Osteocyte (in vitro differentiated cells): ENCODE measurements at places on chromosomes 12 and 14. TPM values are rescaled to one million over a fixed set of nuclear protein-coding genes. Genes with fewer than 3 reads are reported as not detected.

The FMNL3 gene
- total RNA-seq, result 37.4 and 37.7 TPM in 2 replicates

The KCNA1 gene
- total RNA-seq, result 0.31 and 0.40 TPM in 2 replicates

The NR4A1 gene
- 6.7 and 13.0 TPM in 2 replicates for total RNA-seq

The CLEC2B gene
- not detected in 2 replicates for total RNA-seq

The SIRT4 gene
- 0.94 and 0.97 TPM in 2 replicates for total RNA-seq

The STAC3 gene
- total RNA-seq, result 1.8 and 2.4 TPM in 2 replicates

The NTS gene
- not detected in 2 replicates for total RNA-seq

The PRPH gene
- not detected in 2 replicates for total RNA-seq

The SMIM41 gene
- total RNA-seq, result not detected in 2 replicates

The LRP1-AS gene
- total RNA-seq, result not detected in 2 replicates

The LTB4R2 gene
- total RNA-seq, result 12.5 and 14.9 TPM in 2 replicates

The SERPINA6 gene
- not detected in 2 replicates for total RNA-seq

The DYRK4 gene
- 34.4 and 35.0 TPM in 2 replicates for total RNA-seq

The RECQL gene
- total RNA-seq, result 40.7 and 43.4 TPM in 2 replicates

The CLEC2D gene
- 7.4 and 10.0 TPM in 2 replicates for total RNA-seq

The SLC5A8 gene
- not detected in 2 replicates for total RNA-seq

The TMEM179 gene
- total RNA-seq, result not detected in 2 replicates

The MYH6 gene
- not detected in 2 replicates for total RNA-seq

The PTPRQ gene
- total RNA-seq, result 0.13 and 0.35 TPM in 2 replicates

The B4GALNT3 gene
- total RNA-seq, result 0.21 and 0.27 TPM in 2 replicates

The CISTR gene
- not detected in 2 replicates for total RNA-seq

The NR1H4 gene
- total RNA-seq, result not detected in 2 replicates

The KRT73 gene
- total RNA-seq, result not detected in 2 replicates

The RIMBP2 gene
- total RNA-seq, result 0.13 TPM in 1 of 2 replicates, not detected in the other

The ARPC3 gene
- 194 and 221 TPM in 2 replicates for total RNA-seq

The NABP2 gene
- 42.1 and 45.3 TPM in 2 replicates for total RNA-seq

The WSCD2 gene
- 0.86 and 0.89 TPM in 2 replicates for total RNA-seq

The ALDH1L2 gene
- 85.5 and 90.5 TPM in 2 replicates for total RNA-seq

The ASB2 gene
- total RNA-seq, result 0.34 and 0.38 TPM in 2 replicates

The AMIGO2 gene
- total RNA-seq, result 16.3 and 16.9 TPM in 2 replicates

The BMP4 gene
- 6.9 and 7.3 TPM in 2 replicates for total RNA-seq

The AMDHD1 gene
- not detected in 2 replicates for total RNA-seq

The OTOGL gene
- 0.19 and 0.21 TPM in 2 replicates for total RNA-seq

The TSPAN19 gene
- not detected in 2 replicates for total RNA-seq

The SP7 gene
- not detected in 2 replicates for total RNA-seq

The SYNE3 gene
- total RNA-seq, result 105 and 114 TPM in 2 replicates

The METTL1 gene
- 22.3 and 23.9 TPM in 2 replicates for total RNA-seq

The CMA1 gene
- not detected in 2 replicates for total RNA-seq

The CIT gene
- total RNA-seq, result 9.7 and 10.2 TPM in 2 replicates

The C14orf180 gene
- not detected in 2 replicates for total RNA-seq

The KLRG1 gene
- 0.94 TPM in 1 of 2 replicates, not detected in the other for total RNA-seq

The VASH1 gene
- total RNA-seq, result 18.9 and 19.5 TPM in 2 replicates

The CAPS2 gene
- total RNA-seq, result 4.0 and 5.3 TPM in 2 replicates

The CRACR2A gene
- 0.08 and 0.13 TPM in 2 replicates for total RNA-seq

The MAP3K9 gene
- total RNA-seq, result 1.3 and 1.4 TPM in 2 replicates

The ITGB7 gene
- 0.83 TPM in 1 of 2 replicates, not detected in the other for total RNA-seq

The EPS8 gene
- total RNA-seq, result 303 and 308 TPM in 2 replicates

The AQP6 gene
- not detected in 2 replicates for total RNA-seq

The NELL2 gene
- total RNA-seq, result not detected in 2 replicates

The MUCL1 gene
- total RNA-seq, result not detected in 2 replicates

The ETV6 gene
- total RNA-seq, result 24.4 and 29.4 TPM in 2 replicates

The RAN gene
- total RNA-seq, result 471 and 474 TPM in 2 replicates

The GPR132 gene
- 0.16 and 0.24 TPM in 2 replicates for total RNA-seq
